Hindlimb muscle (tissue), 1 donor: ENCODE measurements at places on chromosomes 6 and 20. TPM values are rescaled to one million over a fixed set of nuclear protein-coding genes. Genes with fewer than 3 reads are reported as not detected.

The DEFB132 gene
- polyA plus RNA-seq, result not detected

The PTGIS gene
- polyA plus RNA-seq, result 28.0 TPM

The CYB5R4 gene
- 11.9 TPM for polyA plus RNA-seq

The CDH4 gene
- 1.0 TPM for polyA plus RNA-seq

The MYCT1 gene
- 19.5 TPM for polyA plus RNA-seq

The EMILIN3 gene
- polyA plus RNA-seq, result 19.7 TPM

The SEL1L2 gene
- 0.26 TPM for polyA plus RNA-seq

The SNX14 gene
- polyA plus RNA-seq, result 42.3 TPM

The TP53INP2 gene
- polyA plus RNA-seq, result 11.5 TPM

The UBE2J1 gene
- polyA plus RNA-seq, result 34.8 TPM

DNA sequence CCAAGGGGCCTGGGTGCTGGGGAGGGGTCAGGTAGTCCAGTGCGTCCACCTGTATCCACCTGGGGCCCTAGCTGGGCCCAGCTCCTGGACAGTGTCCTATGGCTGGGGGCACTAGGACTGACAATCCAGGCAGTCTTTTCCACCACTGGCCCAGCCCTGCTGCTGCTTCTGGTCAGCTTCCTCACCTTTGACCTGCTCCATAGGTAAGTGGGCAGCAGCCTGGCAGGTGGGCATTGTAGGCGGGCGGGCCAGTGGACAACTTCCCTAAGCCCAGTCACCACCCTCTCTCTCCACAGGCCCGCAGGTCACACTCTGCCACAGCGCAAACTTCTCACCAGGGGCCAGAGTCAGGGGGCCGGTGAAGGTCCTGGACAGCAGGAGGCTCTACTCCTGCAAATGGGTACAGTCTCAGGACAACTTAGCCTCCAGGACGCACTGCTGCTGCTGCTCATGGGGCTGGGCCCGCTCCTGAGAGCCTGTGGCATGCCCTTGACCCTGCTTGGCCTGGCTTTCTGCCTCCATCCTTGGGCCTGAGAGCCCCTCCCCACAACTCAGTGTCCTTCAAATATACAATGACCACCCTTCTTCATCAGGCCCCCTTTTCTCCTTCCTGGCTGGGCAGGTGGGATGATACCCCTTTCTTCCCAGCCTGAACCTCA lies 584 bp downstream of the C20orf141 start:
- no peak for DNase-seq

DNA sequence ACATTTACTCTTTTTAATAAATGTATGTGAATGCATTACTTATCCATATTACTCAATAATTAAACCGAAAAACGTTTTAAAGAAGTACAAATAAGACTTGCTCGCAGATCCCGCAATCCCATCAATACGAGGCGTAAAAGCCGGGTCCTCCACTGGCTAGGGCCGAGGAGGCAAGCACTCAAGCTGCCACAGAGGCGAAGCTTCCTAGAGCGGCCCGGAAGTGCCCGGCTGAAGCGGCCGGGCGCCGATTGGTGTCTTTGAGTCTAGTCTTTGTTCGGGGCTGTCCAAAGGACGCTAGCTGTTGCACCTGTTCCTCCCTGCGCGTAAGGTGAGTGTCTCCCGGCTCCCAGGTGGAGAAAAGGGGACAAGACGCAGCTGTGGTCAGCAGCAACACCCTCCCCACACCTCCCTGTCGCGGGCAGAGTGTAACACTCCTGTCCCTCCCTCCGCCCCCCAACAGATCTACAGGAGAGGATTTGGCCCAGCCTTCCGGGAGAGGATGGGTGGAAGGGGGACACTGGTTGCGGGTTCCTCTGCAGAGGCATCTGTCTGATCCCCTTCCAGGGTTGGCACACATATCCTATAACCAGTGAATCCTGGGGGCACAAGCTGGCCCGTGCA lies at the start of gene ZSCAN16:
Gene ZSCAN16 (plus strand): TSS at position 260 of the 621 bp plus-strand sequence. CDS start 835 bp downstream, outside the sequence.
- peak; percentile 80 for DNase-seq

- no peak for DNase-seq
These were observed 39.5 kb upstream of the VAPB start for GRCh38 chr20:58349570-58349969.

DNA sequence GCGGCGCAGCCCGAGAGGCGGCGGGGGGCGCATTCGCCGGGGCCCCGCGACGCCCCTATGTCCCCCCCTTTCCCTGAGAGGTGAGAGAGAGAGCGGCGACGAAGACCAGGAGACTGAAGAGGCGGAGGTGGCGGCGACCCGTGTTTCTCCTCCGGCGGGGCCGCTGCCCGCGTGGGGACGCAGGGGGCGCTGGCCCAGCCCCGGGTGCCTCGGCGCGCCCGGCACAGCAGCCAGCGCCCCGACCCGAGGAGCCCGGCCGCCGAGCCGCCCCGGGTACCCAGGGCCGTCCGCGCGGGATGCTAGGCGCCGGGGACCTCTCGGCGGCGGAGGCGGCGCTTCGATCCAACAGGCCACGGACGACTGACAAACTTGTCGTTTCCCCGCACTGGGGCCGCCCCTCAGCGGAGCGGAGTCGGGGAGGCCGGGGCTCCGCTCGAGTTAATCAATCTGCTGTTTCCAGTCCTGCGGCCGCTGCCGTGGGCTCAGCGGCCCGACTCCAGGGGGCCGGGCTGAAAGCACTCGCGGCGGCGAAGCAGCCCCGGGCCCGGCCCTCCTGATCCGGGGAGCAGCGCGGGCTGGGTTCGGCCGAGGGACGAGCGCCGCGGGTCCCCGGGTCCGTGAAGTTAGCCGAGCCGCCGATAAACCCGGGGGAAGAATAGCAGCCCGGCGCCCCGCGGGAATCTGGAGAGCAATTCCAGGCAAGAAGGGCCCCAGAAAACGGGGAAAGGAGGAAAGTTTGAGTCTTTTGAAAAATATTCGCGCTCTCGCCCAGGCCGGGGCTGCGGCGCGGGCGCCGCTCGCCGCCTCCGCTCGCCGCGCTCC lies 631 bp downstream of the MDGA1 start:
- DNase-seq, result peak; percentile 31

GRCh38 chr20:33914919-33915318 lies 78.8 kb upstream of the RALY start:
- no peak for DNase-seq

DNA sequence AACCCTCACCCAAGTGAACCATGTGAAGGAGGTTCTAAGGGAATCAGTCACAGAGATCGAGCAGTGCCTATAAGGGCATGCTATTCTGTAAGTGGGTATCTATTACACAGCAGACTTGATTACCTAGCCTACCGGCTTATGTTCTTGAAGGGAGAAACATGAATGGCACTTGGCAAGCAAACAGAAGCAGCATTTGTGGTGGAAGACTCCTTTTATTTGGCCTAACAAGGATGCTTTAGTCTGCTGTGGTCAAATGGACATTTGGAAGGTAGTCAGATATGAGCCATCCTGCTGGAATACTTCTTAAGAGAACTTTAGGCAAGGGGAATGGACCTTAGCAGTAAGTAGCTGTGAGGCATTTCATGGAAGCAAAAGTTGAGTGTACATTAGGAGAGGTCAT lies 126.3 kb downstream of the COL12A1 start:
- DNase-seq, result no peak

GRCh38 chr6:72080260-72080941 lies 194.1 kb downstream of the RIMS1 start:
- DNase-seq, result no peak

DNA sequence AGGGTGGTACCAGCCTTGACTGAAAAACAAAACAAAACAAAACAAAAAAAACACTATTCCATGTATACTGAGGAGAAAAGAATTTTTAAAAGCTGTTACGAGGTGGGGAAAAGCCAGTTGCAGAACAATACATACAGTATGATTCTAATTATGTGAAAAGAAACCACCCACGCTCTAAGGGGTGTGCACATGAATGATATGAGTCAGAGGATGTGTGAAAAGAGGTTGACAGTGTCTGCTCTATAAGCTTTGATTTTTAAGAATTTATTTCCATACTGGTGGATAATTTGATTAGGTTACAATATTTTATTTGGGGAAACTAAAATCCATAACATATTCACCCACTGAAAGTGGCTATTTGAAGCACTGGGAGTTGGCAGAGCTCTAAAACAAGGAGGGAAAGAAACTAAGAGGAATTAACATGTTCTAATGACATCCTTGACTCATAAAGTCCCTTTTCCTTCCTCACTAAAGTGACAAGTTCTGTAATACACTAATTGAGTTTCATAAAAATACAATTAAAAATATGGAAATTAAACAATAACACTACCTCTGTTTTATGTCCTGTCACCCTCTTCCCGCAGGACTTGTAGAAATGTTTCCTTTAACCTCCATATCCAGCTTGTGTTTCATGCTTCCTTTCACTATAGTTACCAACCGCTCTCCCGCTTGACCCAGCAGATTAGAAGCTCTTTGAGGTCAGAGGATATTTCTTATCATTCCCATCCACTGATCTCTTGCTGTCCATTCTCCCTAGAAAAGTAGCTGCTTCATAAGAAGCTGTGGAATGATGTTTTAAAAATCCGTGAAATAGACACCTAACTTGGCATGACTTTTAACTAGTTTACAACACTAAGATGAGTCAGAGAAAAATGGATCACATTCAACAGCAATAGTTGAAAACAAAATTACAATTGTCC lies 118.6 kb upstream of the CCDC28A start:
- DNase-seq, result no peak

DNA sequence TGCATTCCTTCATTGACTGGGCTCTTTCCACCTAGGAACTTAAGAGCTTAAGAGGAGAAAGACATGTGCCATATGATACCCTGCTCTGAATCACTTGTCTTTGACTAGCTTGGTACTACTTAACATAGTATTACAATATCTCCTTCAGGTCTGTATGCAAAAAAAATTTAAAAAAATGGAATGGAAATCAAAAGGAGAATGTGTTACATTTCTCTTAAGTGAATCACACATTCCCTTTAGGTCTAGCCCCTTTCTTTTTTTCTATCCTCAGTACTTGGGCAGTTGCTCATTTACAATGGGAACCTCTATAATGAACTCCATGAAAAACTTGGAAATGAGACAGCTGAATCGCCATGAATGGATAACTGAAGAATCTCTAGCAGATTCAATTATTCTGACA lies 53.8 kb downstream of the SLC35F1 start:
- no peak for DNase-seq

DNA sequence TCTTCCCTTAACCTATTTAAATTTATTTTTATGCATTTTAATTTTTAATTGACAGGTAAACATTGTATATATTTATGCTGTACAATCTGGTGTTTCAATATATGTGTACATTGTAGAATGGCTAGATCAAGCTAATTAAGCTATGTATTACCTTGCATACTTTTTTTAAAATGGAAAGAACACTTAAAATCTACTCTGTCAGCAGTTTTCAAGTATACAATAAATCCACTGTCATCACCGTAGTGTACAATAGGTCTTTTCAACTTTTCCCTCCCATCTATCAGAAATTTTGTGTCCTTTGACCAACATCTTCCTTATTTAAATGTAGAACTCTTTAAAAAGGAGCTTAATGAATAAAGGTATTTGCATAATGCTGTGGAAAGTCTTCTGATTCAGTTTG lies 27.6 kb downstream of the RPS12 start:
- DNase-seq, result no peak

DNA sequence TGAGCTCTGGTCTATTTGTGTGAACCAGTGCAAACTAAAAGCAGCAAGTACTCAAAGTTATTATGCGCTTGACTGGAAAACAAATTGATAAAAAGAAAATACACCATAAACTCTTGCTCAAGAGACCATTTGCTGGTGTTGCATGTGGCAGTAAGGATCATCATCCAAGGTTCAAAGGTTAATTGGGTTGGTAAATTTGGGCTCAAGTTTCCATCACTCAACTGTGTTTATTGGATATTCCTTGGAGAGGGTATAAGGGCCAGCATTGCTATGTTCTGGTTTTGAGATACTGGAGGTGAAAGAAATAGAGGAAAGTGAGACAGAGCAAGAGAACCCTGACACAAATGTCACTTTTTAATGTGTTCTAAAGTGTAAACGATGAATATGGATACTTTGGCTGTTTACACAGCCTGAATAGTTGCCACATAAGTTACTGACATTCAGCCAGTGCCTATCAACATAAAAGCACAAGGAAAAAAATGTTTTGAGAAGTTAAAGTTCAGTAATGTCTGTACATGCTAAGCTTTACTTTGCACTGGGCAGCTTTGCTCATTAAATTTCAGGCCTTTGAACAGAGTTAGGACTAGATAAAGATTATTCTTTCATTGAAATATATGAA lies 736.1 kb downstream of the HDGFL1 start:
- no peak for DNase-seq

GRCh38 chr6:33654831-33655554 lies 33.9 kb downstream of the ITPR3 start:
- no peak for DNase-seq

DNA sequence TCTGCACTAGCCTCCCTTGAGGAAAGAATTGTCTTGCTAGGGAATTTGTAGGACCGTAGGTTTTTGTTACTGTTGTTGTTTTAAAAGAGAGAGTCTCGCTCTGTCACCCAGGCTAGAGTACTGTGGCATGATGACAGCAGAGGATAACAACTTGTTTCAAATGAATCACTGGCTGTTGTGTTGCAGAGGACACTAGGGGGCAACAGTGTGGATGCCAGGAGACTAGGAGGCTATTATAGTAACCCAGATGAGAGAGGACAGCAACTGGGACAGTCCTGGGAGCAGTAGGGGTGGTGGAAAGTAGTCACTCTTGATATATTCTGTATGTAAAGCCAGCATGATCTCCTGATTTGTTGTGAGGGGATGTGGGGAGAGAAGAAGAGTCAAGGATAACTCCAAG lies 41.8 kb upstream of the LAMA4 start:
- DNase-seq, result no peak

- no peak for DNase-seq
These were observed 67.0 kb upstream of the TMEM181 start for GRCh38 chr6:158492881-158493280.
